ENCODE measurements at places on chromosomes 1 and 21.

GRCh38 chr1:204503122-204503912 lies 8.7 kb upstream of the PIK3C2B start:
- no peak for DNase-seq

- peak; percentile 76 for DNase-seq
These were observed 23.1 kb upstream of the DNASE2B start for GRCh38 chr1:84374991-84375696.

DNA sequence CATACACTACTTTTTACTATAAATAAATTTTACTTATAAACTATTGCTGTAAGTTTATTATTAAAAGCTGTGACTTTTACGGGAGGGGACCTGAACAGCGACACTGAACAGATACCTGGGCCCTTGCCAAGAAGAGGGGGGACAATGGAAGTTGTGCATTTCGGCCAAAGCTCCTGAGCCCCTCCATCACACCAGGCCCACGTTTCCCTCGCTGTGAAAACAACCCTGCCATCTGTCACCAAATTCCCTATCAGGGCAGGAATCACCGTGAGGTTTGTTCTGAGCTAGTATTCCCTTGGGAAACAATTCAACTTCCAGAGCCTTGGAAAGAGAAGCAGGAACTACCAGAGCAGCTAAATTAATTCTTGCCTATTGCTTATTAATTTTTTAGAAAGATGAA lies 37.0 kb downstream of the VTCN1 start:
- DNase-seq, result no peak

GRCh38 chr1:84268346-84268745 lies 33.2 kb upstream of the SAMD13 start:
- no peak for DNase-seq

GRCh38 chr1:40315795-40316594 lies 1.1 kb downstream of the COL9A2 start:
- no peak for DNase-seq

GRCh38 chr1:25545767-25546166 lies 2.4 kb downstream of the LDLRAP1 start:
- DNase-seq, result no peak

DNA sequence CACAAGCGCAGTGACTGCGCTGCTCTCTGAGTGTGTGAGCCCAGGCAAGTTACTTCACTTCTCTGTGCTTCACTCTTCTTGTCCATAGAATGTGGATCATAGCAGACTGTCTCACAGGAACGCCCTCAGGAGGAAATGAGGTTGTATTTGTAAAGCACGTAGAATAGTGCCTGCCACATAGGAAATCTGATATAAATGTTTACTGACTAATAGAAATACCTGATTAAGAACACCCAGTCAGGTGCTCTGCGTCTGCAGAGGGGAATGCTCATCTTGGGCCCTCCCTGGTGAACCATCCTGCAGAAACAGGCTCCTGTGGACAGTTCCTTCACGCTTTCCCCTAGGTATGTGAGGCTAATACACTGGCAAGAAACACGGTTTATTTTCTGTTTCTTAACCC lies 100.3 kb downstream of the BEND5 start:
- no peak for DNase-seq

DNA sequence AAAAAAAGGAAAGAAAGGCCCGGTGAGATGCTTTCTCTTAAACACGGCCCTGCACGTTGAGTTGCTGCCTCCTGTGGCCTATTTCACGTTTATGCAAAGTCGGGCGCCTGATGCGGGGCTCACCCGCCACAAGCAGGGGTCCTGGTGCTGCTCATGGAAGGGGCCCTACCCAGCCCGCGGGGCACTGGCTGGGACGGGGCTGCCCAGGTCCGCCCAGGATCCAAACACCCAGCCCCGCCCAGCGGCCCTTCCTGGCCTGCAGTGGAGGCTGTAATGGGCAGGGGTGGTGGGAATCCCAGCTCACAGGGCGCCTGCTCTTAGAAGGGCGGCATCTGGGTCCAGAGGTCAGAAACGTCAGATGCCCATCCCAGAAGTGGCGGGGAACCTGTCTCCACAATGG lies 1.6 kb downstream of the COL6A2 start:
- peak; percentile 74 for DNase-seq

DNA sequence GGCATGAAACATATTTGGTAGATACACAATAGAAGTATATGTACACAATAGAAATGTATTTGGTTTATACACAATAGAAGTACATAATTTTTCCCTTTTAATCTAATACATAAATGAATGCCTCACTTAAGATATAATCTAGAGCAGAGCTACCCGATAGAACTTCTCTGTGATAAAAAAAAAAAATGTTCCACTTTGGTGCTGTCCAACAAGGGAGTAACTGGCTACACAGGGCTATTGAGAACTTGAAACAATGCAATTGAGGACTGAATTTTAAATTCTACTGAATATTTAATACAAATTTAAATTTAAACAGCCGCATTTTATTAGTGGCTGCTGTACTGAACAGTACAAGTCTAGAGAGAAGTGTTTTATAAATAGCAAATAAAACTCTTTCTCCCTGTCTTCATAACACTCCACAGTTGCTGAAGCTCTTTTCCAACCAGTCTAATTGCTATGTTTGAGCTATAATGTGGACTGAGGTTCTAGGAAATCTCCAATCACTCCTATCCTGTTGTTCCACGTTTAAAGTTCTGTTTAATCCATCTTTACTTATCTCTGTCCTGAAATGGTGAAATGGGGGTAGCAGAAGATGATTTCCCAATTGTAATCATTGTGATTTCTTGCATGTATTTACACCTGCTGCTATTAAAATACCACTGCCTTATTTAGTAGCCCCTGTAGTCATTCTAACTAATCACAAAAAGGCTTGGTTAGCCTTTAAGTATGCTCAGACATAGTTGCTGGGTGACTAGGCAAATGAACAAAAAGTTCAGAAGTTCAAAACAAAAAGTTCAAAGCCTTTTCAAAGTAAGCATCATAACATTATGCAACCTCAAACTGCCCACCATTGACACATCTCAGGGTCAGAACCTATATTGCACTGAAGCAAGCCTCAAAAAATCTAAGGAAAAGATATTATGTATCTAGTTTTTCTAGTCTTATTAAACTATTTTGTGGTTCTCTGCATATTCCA lies 192.3 kb upstream of the C1orf87 start:
- DNase-seq, result no peak

DNA sequence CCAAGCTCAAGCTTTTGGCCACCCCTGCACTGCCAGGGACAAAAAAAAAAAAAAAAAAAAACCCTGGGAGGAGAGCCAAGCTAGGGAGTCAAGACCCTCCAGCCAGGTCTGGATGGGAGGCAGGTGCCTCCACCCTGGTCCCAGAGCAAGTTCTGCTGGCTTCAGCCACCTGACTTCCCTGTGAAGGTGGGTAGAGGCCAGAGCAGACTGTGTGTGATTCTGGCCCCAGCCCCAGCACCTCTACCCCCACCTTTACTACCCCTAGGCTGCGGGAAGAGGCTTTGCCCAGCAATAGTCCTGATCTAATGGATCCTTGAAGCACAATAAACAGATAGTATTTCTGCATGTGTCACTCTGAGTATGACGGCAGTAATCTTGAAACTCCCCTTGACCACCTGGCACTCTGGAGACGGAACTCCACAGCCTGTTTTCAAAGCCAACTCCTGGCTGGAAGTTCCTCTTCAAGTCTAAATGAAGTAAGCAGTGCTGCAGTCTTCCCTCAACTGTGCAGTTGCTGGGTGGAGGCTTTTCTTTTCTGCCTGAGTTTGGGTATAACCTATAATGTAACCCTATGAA lies 9.8 kb downstream of the PDZK1IP1 start:
- no peak for DNase-seq

Measured in suprapubic skin (tissue), 4 donors.